NCI-H510A treated with DMSO at 0.1 percent for 48 hours (cell line): ENCODE measurements at places on chromosomes 3 and 15.
A peak's percentile ranks its signal among the peaks of the same experiment; 100 is the strongest.

DNA sequence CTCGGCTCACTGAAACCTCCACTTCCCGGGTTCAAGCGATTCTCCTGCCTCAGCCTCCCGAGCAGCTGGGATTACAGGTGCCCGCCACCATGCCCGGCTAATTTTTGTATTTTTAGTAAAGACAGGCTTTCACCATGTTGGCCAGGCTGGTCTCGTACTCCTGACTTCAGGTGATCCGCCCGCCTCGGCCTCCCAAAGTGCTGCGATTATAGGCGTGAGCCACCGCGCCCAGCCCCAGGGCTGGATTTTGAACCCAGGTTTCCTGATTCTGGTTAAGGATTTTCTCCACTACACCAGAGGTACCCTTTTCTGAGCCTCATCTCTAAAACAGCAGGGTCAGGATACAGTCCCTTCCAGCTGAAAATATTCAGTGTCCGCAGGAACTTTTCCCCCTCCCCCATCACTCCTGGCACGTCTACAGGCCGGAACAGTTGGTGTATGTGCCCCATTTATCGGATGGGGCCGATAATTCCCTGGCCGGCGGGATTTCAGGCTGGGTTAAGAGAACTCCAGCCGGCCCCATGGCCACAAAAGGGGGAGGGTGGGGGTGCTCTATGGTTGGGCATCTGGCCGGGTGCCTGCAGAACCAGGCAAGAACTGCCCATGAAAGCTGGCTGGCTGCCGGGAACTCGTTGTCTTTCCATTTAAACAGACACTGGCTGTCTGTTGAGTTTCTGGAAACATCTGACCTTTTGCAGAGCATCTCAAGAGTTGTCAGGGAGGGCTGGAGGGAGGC is 26.8 kb upstream of the SEMA4B start:
- peak; percentile 38 for DNase-seq

DNA sequence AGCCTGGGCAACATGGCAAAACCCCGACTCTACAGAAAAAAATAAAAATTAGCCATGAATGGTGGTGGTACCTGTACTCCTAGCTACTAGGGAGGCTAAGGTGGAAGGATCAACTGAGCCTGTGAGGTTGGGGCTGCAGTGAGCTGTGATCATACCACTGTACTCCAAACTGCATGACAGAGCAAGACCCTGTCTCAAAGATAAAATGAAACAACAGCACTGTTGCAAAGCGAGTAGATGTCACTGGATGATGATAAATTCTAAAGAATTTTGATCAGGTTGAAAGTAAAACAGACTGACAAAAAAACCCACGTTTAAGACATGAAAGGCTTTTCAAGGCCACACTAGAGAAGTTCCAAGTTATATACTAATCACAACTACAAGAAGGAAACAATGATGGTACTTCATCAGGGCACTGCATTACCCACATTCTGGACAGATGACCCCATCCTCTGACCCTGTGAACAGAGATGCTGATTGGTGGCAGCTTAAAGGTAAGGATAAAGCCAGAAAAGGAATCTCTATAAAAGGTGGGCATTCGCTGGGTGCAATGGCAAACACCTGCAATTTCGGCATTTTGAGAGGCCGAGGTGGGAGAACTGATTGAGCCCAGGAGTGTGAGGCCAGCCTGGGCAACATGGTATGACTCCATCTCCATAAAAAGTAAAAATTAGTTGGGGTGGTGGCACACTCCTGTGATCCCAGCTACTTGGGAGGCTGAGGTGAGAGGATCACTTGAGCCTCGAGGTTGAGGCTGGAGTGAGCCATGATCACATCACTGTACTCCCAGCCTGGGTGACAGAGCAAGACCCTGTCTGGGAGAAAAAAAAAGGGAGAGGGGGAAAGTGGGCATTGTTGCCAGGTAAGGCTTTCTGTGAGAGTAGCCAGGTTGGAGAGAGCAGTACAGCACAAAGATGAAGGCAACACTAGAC is 59.2 kb downstream of the TBL1XR1 start:
- no peak for DNase-seq

GRCh38 chr3:128424508-128425069 is 42.1 kb downstream of the DNAJB8 start:
- DNase-seq, result no peak

- no peak for DNase-seq
These were observed 5.5 kb downstream of the LYSMD4 start for GRCh38 chr15:99727733-99728132.

DNA sequence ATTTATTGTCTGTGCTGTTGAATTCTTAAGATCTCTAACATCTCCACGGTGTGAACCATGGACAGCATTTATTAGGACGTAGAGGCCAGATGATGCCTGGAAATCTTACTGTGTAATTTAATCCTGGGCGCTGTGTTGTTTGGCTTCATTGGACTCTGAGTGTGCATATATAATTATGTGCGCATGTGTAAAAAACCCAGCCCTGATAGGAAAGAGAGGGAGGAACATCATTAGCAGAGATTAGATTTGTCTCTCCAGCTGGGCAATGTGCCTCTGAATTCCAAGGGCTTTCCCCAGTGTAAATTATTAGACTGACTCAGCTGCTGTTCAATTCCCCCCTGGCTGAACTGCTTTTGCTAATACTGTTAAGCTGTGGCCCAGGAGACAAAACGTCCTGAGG is 39.6 kb downstream of the MAP3K13 start:
- peak; percentile 90 for DNase-seq

GRCh38 chr3:120450600-120451271 is at the start of gene FSTL1:
Gene FSTL1 (minus strand): TSS chr3:120450992. CDS start chr3:120450746, 246 bp downstream.
- DNase-seq, result no peak

GRCh38 chr15:66404532-66404931 is 17.8 kb downstream of the MAP2K1 start:
- DNase-seq, result no peak

GRCh38 chr3:137778941-137779340 is 14.8 kb downstream of the SOX14 start:
- DNase-seq, result no peak

DNA sequence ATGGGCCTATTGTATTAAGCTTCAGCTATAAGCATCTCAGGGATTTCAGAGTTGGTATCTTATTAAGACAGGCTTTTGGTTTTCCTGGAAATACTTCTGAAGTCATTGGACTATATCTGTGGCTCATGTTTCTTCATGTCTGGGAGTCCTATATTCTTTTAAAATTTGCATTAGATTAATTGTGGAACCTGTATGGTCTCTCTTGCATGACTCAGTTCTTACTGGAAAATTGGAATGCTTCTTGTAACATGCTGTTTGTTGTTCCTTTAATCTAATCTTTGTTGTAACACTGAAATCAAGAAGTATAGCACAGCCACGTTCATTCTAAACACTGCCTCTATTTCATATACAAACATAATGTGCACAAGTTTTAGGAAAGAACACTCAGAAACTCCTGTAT is 208.1 kb downstream of the RBMS3 start:
- DNase-seq, result no peak

GRCh38 chr3:61538486-61538885 is 22.9 kb upstream of the PTPRG start:
- no peak for DNase-seq

DNA sequence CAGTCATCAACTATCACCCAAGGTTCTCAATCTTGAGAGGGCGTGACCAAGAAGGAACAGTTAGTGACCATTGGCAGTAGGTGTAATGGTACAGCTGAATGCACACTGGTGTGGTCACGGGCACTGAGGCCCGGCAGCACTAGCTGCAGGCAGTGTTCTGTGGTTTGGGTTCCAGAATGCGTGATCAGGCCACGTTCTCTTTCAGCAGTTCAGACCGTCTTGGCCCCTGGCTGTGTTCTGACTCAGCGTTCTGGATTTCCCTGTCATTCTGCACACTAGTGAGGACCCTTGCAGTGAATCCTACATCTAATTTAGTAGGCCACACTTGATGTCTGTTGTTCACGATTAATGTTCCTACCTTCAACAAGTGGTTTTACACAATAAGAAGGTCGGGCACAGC is 220.5 kb upstream of the SLCO3A1 start:
- DNase-seq, result no peak

GRCh38 chr3:156659260-156659659 is 15.1 kb upstream of the TIPARP start:
- no peak for DNase-seq

GRCh38 chr3:72100080-72100511 is 315.1 kb upstream of the PROK2 start:
- peak; percentile 14 for DNase-seq

- DNase-seq, result peak; percentile 65
These were observed 120.7 kb downstream of the LMLN start for GRCh38 chr3:198080521-198081384.

GRCh38 chr15:40289140-40289775 is 6.4 kb upstream of the ANKRD63 start:
- peak; percentile 6 for DNase-seq

- DNase-seq, result no peak
These were observed 69.8 kb downstream of the TIGIT start for GRCh38 chr3:114363554-114364202.
